ENCODE measurements at places on chromosomes 2 and 18. TPM values are rescaled to one million over a fixed set of nuclear protein-coding genes. Genes with fewer than 3 reads are reported as not detected.

DNA sequence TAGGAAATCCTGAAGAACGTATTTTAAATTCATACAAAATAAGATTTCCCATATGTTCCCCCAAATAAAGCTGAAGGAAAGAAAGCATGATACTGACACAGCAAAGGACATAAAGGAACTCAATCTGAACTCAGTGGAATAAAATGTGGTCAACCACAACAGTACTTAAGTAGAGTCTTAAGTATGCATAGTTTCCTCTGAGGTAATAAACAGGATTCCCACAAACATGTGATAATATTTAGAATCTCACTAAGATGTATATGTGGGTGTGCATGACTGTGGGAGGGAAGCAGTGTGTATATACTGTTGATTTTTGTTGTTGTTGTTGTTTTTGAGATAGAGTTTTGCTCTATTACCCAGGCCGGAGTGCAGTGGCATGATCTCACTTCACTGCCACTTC lies 69.3 kb downstream of the NOL10 start:
- no peak for DNase-seq

GRCh38 chr18:73962256-73962655 lies 185.4 kb downstream of the FBXO15 start:
- no peak for DNase-seq

DNA sequence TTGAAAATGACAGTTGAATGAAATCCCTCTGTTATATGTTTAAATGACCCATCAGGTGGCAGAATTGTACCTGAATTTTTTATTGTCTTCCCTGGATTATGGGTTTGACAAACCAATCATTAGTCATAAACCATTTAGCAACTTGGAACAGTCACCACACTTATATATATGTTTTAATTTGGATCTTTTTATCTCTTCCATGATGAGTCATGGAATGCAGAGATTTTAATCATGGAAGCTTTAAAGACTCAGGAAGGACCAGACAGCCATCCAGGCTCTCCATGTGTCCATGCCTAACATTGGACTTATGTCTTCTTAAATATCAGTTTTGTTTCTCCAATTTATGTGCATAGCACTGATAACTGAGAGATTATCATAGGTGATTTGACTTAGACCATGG lies 188.3 kb upstream of the ZSWIM2 start:
- no peak for DNase-seq

DNA sequence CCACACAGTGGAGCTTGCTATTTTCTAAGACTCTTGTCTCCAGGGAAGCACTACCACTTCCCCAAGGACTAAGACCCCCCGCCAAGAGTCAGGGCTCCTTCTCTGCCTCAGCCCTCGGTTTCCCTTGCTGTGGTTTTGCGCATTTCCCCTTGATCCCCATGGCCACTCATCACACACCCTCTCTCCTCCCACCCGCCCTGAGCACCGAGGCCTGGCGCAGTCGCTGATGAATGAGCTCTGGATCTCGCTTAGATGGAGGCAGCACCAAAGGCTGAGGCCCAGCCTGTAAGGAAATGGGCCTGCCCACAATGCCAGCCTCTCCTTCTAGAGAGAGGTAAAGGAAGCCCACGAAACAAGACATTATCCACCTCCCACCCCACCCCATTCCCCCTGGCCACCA lies 96.9 kb downstream of the TNS1 start:
- no peak for DNase-seq

DNA sequence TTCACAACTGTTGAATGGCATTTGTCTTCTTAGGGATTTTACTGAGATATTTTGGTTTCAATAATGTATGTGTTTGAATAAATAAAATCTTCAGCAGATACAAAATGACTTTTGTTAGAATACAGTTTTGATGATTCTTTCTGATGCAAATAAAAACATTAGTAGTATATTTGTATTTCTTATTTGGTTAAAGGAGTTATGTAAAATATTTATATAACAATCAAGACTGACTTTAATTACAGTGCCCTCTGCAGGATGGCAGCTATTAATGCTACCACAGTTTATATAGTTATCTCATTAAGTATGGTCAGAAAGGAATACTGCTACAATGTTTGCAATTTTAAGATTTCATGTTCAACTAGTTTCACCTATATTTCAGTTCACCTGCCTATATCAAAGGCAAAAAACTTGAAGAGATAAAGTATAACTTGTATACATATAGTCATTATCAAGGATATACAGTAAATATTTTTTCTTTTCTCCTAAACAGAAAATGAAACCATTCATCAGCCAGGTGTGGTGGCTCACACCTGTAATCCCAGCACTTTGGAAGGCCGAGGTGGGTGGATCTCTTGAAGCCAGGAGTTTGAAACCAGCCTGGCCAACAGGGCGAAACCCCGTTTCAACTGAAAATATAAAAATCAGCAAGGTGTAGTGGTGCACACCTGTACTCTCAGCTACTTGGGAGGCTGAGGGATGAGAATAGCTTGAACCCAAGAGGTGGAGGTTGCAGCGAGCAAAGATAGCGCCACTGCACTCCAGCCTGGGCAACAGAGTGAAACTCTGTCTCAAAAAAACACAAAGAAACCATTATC lies 19.8 kb downstream of the ARL5A start:
- DNase-seq: peak; percentile 33

DNA sequence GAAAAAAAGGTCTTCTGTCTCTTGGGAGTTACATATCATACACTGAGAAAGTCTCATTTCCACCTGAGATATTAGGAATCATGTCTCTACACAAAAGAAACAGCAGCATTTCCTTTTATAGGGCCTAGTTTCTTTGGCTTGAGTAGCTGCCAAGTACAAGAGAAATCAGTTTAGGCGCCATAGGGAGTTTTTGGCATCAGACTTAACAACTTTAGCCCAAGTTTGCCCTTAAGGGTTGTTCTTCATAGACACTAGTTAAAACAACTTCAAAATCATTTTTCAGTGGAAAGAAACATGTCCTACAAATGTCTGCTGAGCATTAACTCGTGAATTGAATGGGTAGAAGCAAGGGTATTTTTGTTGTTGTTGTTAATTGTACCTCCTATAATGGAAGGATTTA lies 587.0 kb upstream of the DSEL start:
- no peak for DNase-seq

DNA sequence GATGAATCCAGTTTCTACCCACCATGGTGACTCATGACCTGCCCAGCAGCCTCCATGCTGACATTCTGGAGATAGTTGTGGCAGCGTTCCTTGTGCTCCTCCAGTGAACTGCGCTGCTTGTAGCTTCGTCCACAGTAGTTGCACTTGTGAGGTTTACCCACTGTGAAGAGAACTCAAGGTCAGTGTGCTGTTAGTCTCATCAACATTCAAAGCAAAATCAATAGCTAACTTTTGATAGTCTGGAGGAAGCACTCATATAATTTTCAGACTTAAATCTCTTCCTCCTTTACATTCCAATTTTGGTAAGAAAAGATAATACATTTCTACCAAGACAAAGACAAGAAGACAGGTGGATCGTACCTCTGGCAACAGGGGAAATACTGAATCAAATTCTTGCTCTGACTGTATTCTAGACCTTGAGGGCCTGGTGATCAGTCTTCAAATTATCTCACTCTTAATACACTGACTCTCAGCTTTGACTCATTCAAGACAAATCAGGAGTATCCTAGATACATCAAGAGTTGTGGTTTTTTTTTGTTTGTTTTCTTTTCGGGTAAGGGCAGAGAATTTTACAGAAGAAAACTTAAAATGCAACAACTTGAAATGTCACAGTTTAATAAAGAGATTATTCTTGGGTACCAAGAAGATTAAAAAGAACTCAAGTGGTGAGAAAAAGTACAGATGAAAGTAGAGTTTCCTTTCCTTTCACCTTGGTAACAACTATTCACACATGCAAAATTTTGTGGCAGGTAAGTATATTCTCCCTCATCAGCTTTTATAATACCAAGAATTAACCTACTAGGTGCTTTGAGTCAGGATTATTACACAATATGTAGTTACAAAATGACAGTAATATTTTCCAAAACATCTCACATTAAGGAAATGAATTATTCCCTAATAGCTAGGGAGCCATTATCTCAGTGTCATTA lies 129.2 kb downstream of the IKZF2 start:
- no peak for DNase-seq

DNA sequence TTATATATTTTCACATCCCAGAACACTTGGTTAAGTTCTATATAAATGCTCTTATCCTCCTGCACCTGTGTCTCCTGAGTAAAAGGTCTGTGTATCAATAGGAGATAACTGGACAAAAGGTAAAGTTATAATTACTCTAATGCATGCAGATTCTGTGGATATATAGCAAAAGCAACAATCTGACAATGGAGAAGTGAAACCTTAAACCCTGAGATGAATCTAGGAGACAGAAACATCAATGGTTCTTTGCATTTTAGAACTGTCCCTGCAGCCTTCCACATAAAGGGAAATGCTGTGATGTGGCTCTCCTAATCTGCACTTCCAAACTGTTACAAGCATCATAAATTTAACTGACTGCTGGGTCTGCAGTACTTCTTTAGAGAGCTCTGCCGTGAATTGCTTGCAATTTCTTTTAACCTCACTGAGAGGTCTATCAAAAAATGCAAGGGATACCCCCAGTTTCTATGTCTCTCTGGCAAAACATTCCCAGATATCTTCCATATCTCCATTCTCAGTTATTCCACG lies 42.8 kb upstream of the FSIP2 start:
- no peak for DNase-seq

DNA sequence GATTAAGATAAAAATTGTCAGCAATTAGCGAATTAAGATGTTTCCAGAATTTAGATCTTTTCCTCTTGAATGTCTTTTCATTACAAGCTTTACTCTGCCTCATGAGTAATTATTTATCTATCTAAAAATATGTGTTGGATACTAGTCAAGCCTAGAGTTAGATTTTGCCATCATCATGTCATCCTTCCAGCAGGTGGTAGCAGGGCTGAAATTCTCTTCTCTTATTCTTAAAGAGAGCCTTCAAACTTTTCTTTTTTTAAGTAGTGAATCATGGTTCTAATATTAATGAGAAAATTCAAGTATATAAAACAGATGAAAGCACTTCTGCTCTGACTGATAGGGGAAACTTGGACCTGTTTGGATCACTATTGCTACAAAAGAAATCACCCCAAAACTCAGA lies 240.7 kb upstream of the EPAS1 start:
- DNase-seq: no peak

CCDC74A gene
- 0.15 TPM for total RNA-seq

POMC gene
- not detected for total RNA-seq

HAAO gene
- 42.7 TPM for total RNA-seq

VWA3B gene
- total RNA-seq: not detected

DSG1 gene
- total RNA-seq: not detected

SETBP1 gene
- 0.18 TPM for total RNA-seq

EVA1A gene
- 55.9 TPM for total RNA-seq

TUBA3D gene
- not detected for total RNA-seq

ADD2 gene
- 0.13 TPM for total RNA-seq

All from HepG2 (cell line).